NCI-H446 treated with DMSO at 0.1 percent for 48 hours (cell line): ENCODE measurements at places on chromosomes 16 and 17.

GRCh38 chr16:90009172-90009899 is 9.9 kb downstream of the DBNDD1 start:
- no peak for DNase-seq

DNA sequence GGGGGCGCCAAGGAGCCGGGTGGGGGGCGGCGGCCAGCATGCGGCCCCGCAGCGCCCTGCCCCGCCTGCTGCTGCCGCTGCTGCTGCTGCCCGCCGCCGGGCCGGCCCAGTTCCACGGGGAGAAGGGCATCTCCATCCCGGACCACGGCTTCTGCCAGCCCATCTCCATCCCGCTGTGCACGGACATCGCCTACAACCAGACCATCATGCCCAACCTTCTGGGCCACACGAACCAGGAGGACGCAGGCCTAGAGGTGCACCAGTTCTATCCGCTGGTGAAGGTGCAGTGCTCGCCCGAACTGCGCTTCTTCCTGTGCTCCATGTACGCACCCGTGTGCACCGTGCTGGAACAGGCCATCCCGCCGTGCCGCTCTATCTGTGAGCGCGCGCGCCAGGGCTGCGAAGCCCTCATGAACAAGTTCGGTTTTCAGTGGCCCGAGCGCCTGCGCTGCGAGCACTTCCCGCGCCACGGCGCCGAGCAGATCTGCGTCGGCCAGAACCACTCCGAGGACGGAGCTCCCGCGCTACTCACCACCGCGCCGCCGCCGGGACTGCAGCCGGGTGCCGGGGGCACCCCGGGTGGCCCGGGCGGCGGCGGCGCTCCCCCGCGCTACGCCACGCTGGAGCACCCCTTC is 484 bp downstream of the FZD2 start:
- DNase-seq: no peak

GRCh38 chr17:76013377-76013932 is 12.8 kb downstream of the CDK3 start:
- no peak for DNase-seq

DNA sequence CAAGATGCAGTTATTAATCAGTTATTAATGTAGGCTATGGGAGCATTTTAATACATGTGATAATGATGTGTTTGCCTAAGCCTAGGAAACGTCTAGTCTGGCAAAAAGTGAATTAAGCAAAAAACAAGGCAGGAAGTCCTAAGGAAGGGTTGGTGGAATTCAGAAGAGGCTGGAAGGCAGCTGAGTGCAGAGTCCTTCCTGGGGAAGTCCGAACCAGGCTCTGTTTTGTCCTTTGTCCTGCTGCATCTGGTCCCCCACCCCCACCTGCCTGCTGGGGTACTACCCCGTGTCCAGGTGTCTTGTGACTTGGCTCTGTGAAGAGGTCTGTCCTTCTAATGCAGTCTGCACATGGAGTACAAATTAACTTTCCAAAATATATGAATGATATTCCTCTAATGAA is 1.5 kb upstream of the MYH10 start:
- no peak for DNase-seq

DNA sequence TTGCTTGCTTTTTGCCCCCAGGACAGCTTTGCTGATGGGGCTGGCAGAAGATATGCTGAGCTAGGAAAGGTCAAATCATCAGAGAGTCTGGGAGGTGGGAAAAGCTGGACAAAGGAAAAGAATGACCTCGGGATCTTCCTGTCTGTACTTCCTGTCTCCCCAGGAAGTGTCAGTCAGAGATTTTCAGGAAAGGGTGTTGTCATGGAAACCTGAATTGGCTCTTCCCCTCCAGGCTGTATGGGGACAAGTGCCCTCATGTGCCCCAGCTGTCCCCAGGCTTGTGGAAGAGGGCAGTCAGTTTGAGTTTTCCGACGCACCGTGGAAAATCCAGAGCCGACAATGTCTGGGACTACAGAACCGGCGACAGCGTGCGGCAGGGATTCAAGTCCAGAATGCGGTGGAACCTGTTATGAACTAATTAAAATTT is 122.7 kb upstream of the ZFHX3 start:
- DNase-seq: no peak

GRCh38 chr17:51818777-51819176 is 339.7 kb downstream of the CA10 start:
- no peak for DNase-seq

GRCh38 chr17:39461926-39462569 is 762 bp downstream of the CDK12 start:
- no peak for DNase-seq

- DNase-seq: no peak
These were observed 453.3 kb downstream of the WWOX start for GRCh38 chr16:78552716-78553115.

DNA sequence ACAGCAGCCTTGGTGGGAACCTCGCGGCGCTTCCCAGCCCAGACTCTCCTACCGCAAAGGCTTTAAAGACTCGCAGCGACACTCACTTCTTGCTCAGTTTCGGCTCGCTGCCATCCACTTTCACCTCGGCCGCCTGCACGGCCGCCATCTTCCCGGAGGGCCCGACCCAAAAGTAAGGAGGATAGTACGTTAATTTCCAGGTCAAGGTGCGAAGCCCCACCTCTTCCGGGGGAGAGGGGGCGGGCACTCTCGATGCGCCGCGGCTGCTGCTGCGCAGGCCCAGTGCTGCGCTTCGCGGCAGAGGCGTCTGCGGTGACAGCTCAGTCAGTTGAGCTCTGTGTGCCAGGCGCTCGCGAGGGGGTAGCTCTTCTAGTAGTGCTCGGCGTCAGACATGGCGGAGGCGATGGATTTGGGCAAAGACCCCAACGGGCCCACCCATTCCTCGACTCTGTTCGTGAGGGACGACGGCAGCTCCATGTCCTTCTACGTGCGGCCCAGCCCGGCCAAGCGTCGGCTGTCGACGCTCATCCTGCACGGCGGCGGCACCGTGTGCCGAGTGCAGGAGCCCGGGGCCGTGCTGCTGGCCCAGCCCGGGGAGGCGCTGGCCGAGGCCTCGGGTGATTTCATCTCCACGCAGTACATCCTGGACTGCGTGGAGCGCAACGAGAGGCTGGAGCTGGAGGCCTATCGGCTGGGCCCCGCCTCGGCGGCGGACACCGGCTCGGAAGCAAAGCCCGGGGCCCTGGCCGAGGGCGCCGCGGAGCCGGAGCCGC is at the start of the genes KARS1 and TERF2IP:
TSS of gene KARS1 (minus strand) at position 174 of the 773 bp plus-strand sequence. CDS start at position 148, 26 bp downstream.
TSS of gene TERF2IP (plus strand) at position 282 of the 773 bp plus-strand sequence. CDS start at position 392, 110 bp downstream.
- DNase-seq: peak; percentile 81

DNA sequence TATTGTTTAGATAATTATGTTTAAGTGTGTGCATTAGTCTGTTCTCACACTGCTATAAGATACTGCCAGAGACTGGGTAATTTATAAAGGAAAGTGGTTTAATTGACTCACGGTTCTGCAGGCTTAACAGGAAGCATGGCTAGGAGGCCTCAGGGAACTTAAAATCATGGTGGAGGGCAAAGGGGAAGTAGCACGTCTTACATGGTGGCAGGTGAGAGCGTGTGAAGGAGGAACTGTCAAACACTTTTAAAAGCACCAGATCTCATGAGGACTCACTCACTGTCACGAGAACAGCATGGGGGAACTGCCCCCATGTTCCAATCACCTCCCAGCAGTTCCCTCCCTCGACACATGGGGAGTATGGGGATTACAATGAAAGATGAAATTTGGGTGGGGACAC is 203.5 kb upstream of the GOT2 start:
- DNase-seq: no peak

DNA sequence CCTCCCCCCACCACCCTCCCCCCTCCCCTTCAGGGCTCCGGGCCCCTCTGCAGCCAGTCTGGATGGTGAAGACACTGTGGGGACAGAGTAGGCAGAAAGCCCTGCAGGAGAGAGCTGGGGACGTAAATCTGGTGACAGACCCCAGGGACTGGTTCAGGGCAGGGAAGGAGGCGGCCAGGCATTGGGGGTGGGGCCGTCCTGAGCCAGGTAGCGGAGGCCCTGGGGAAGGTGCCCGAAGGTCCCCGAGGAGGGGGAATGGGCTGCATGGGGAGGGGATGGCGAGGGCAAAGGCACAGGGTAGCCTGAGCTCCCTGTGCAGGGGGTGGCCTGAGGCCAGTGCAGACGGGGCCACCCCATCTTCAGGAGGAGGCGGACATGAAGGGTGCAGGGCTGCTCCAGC is 26.3 kb upstream of the CACNA1H start:
- DNase-seq: no peak

DNA sequence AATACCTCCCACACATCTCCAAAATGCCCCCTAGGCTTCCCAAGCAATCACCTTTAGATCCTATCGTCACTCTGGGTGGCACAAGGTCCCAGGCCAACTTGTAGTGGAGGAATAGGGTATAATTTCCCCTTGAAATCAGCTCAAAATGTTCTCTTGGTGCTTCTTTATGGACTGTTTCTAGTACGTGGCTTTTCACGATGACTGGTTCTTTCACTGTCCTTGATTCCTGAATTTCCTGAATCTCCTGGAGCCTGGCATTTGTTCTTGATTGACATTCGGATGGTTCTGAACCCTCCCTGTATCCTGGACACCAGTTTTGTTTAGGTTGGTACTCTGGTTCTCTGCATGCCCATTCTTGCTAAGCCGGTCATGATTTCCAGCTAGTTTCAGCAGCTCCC is 6.9 kb upstream of the VPS53 start:
- DNase-seq: no peak

- DNase-seq: no peak
These were observed 102.1 kb downstream of the N4BP1 start for GRCh38 chr16:48507886-48508285.
